ENCODE measurements at places on chromosomes 6 and 20.

- DNase-seq: no peak
These were observed 540 bp upstream of the RBM24 start for GRCh38 chr6:17280552-17281090.

GRCh38 chr20:37920270-37920669, 17.3 kb downstream of the VSTM2L start:
- no peak for DNase-seq

GRCh38 chr6:170096803-170097504, 193.9 kb downstream of the DLL1 start:
- DNase-seq: no peak

DNA sequence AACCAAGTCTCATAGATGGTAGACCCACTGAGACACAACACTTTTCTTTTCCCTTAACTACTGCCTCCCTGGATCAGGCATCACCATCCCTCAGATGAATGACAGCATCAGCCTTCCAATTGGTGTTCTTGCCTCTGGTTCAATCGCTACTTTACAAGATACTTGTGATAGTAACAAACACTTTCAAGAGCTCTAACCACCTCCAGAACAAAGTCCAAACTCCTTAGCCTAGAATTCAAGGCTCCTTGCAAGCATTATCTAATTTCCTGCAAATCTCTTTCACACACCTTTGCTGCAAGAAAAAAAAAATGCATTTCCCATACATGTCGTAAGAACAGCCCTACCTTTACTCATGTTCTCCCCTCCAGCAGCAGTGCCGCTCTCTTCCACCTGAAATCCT, 33.1 kb downstream of the RALGAPA2 start:
- DNase-seq: no peak

DNA sequence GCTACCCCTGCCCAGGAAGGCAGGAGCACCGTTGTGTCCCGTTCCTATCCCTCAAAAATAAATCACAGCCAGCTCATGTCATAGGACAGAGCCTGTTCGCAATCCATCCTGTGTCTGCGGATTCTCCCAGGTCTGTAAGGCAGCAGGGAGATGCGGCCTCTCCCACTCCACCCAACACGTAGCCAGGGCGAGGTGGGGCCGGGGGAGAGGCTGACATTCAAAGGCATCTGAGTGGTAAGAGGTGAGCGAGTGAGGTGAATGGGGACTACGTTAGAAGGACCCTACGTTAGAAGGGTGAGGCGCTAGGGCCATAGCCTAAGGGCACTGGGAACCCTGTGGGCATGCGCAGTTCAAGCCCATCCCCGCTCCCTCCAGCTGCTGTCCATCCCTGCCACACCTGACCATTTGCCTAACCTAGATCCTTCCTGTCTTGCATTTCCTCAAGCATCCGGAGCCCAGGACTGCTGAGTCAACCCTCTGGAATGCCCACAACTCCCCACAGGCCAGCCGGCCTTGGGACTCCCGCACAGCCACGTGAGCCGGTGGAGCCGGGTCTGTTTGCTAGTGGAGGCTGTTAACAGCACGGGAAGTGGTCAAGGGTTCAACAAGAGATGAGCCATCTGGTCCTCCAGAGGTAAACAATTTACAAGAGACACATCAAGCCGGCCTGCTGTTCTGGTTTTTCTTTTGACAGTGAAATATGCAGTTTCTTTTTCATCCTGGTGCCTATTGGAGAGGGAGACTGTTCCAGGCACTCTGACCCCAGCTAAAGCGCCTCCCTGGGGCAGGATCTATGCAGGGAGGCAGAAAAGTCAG, 45.9 kb downstream of the RIPOR3 start:
- DNase-seq: no peak
